HFFc6 (cell line): ENCODE measurements at places on chromosomes 5 and 9. TPM values are rescaled to one million over a fixed set of nuclear protein-coding genes. Genes with fewer than 3 reads are reported as not detected.

The FOXI1 gene
- not detected in 3 replicates for total RNA-seq

The RELL2 gene
- total RNA-seq = 3.1 to 4.4 TPM (median 3.9 TPM) in 3 replicates

DNA sequence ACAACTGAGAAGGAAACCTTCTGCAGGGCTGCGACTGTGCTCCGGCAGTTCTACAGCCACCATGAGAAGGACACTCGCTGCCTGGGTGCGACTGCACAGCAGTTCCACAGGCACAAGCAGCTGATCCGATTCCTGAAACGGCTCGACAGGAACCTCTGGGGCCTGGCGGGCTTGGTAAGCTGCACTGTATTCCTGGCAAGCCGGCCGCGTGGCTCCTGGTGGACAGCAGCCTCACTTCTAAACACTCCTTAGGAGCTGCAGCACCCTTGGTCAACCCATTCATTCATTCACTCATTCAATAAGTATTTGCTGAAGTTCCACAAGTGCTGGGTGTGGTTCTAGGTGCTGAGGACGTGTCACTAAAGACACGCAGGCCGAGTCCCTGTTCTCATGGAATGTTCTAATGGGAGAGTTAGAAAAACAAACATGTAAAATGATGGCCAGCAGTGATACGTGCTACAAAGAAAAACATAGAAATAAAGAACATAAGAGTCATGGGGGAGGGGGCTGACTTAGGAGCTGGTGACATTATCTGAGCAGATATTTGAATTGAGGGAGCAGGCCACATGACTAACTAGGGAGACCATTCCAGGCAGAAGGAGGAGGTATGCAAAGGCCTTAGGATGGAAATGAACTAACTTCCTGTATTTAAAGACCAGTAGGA lies 6.1 kb downstream of the IL4 start:
- DNase-seq = no peak

The AGXT2 gene
- total RNA-seq = not detected in 3 replicates

DNA sequence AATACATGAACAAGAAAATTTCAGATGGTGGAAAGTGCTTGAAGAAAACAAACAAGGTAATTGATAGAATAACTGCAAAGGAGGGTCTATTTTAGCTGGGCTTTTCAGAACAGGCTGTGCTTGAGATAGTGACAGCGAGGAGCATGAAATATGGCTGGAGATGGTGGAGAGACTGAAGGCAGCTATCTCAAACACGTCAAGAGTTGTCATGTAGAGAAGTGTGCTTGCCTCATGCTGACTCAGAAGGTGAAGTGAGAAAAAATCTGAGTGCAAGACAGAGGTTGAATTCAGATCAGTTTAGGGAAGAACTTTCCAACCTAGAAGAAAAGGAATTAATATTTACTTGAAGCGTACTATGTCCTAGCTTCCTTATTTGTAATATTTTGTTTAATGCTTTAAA lies 115.5 kb upstream of the RANBP3L start:
- no peak for DNase-seq

The TOR4A gene
- 61.8 to 76.2 TPM (median 66.8 TPM) in 3 replicates for total RNA-seq

The EPB41L4A gene
- not detected in 2 replicates for total RNA-seq

- no peak for DNase-seq
These were observed 21.5 kb downstream of the PALM2AKAP2 start for GRCh38 chr9:109801484-109801883.

DNA sequence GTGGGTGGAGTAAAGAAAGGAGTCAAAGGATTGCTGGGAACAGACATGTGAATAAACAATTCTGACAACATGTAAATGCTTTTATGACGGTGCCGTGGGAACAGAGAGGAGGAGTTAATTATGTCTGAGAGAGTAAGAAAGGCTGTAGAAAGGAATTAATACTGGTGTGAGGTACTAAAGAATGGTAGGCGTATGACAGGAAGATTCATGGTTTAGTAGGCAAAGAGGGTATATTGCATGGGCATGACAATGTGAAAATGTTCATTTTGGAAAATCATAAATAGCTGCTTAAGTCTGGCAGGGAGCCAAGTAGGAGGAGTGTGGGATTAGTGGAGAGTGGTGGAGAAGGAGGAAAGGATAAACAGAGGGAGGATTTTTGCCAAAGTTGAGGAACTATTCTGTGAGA lies 19.7 kb downstream of the NAA35 start:
- no peak for DNase-seq

GRCh38 chr5:136802383-136802782 lies 437.0 kb upstream of the TRPC7 start:
- peak; percentile 25 for DNase-seq

The NR6A1 gene
- total RNA-seq = 0.08 to 0.24 TPM (median 0.14 TPM) in 3 replicates

DNA sequence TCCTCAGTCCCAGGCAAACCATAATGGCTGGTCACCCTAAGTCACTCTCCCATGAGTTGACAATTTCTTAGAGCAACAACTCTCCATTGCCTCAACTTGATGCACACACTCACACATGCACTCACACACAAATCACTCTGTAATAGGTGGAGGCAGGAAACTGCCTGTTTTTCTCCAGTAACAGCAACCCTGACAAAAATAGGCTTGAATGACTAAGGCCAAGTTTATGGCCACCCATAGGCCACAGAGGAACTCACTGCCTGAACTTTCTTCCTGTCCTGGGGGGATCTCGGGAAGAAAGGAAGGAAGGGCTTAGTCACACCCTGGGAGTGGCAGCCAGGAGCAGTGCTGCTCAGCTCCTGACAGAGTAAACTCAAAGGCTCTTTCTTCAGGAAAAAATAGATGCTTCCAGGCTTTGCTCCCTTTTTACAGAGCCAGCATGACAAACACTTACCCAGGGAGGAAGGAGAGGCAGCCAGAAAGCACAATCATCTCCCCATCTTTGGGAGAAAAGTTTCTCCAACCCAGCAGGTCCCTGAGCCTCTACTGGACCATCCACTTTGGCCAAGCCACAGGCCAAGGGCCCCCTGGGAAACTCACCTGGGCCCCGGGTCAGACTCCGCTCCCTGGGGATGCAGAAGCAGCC lies 368 bp downstream of the SH3TC2 start:
- peak; percentile 97 for DNase-seq

The RANBP3L gene
- total RNA-seq = not detected in 3 replicates

- DNase-seq = no peak
These were observed 71.2 kb downstream of the EPB41L4B start for GRCh38 chr9:109249615-109250014.

The TBC1D2 gene
- 34.8 to 41.5 TPM (median 34.9 TPM) in 3 replicates for total RNA-seq

GRCh38 chr9:106143781-106144180 lies 449.4 kb downstream of the TMEM38B start:
- DNase-seq = no peak

DNA sequence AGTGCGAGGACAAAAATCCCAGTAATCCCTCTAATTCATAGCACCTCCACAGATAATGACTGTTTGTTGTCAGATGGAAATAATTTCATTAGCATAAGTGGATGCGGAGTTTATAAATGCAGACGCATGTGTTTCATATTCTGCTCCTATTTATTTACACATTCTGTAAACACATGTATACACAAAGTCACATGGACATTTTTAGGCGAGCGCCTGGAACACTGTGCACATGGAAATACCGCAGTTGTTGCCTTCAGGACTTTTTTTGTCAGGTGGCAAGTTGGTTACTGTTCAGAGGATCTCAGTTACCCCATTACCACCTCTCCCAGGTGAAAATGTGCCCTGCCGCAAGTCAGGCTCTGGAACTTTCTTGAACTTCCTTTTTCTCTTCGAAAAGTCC lies 40.3 kb upstream of the FBP1 start:
- DNase-seq = no peak
